ENCODE measurements at places on chromosomes 12 and 14.

DNA sequence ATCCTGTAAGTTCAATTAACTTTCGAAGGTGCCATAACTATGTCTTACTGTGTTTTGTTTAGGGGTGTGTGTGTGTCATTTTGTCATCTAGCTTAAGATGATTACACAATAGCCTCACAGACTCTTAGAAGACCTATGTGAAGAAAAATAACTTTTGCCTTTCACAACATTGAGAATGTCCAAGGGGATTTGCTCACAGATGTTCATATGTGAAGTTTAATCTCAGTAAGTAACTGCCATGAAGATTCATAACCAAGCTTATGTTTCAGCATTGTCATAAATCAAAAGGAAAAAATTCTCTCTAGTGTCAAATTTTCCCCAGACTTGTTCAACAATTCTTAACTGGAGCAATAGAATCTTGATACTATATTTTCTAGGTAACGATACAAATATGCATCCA lies 226.1 kb upstream of the PRKD1 start:
- no peak for DNase-seq

DNA sequence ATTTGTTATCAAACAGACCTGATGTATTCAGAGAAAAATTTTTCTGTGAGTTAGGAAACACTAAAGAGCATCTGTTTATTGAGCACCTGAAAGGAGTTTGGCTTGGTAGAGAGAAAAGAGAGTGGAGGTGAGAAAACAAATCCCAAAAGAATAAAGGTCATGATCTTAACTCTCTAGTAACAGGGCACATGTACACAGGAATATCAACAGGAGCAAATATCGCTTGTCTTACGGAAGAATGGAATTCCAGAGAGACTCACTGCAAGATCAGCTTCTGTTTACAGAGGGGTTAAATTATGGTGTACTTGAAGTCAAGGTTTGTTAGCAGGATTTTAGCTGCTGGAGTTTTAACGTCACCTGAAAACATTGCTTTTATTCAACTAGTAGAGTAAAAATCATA lies 78.8 kb downstream of the SPPL3 start:
- no peak for DNase-seq

DNA sequence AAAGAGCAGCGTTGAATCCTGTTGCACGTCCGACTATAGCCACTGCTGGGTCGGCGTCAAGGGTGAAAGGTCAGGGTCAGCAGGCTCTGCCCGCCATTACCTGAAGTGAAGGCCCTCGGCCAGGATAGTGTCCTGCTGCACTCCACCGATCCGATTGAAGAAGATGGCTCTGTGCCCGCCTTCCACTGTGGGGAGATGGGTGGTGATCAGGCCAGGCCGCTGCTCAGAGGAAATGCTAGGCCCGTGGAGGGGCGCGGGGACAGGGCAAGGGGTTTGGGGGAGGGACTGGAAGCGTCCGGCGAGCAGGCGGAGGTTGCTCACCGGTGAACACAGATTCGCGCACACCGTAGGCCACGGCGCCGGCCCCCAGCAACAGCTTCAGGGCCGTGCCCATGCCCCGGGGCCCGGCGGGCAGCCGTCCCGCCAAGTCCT lies 352 bp downstream of the PHB2 start:
- DNase-seq, result no peak

GRCh38 chr14:56199095-56199981 lies 81.1 kb downstream of the PELI2 start:
- no peak for DNase-seq

GRCh38 chr12:50390316-50390741 lies 6.1 kb downstream of the FAM186A start:
- DNase-seq, result no peak

DNA sequence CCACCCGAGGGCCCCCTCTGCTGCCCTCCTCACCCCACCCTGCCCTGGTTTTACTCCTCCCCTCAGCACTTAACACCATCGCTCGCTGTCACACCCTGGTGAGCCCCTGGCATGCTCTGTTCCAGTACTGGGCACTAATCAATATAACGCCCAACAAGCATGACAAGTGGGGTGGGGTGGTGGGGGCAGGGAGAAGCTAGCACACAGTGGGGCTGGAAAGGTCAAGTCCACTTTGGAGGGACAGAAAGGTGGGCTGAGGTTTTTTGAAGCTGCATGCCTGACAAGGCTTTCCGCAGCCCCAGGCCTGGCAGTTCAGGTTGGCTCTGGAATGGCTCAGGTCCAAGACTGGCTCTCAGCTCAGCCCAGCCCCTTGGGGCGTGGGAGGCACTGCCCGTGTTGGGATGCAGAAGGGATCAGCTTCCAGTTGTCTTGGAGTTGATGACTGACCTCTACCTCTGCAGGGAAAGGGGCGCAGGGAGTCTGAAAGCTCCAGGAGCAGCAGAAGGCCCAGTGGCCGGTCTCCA lies 34.1 kb downstream of the PLEKHG3 start:
- no peak for DNase-seq

GRCh38 chr14:74985028-74985310 lies 17.8 kb upstream of the EIF2B2 start:
- DNase-seq, result no peak

DNA sequence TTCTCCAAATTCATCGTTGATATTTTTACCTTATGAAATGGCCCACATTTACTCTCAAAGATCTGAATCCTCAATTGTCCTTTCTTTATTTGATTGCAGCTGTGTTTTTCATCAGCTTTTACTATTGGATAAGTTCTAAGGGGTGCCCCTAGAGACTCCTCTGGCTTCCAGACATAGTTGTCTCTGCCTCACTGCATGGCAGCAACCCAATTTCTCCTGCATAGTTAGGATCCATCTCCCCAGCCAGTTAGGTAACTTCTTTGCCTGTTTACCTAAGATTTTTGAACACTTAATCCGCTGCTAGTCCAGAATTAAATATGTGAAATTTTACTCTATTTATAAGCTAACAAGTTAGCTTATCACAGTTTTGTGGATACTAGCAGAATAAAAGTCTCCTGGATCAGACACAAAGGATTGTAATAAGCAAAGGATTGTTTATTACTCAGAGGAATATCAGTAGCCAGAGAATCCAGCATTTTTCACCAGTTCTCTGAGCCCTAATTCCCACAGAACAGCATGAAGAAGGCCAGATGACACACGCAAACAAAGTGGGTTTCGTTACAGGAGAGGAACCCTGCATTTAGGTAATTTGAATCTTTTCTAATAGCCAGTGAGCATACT lies 101.1 kb downstream of the BBS10 start:
- no peak for DNase-seq

DNA sequence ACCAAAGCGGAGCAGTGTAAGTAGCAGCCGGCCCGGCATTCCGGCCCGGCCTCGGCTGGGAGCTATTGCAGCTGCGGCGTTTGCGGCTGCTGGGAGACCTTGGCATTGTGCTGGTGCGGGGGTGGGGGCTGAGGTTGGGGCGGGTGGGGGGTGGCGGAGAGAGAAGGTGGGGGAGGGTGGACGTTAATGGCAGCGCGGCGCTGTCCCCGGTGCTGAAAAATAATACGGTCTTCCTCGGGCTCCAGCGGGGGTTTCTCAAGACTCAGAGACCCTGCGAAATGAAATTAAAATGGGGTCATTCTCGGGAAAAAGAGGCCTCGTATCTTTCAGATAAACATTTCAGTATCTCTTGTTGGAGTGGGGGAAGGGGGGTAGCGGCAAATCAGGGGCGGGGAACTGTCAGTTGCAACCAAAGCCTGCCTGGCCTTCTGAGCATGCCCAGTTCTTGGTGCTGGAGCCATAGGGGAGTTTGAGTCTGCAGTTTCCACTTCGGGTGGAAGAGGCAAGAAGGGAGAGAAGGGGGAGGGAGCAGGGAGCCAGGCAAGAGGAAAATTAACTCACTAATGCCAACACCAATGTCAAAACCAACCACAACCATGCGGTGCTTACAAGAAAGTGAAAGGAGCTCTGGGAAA lies 414 bp downstream of the UNC79 start:
- no peak for DNase-seq

- no peak for DNase-seq
These were observed 142.0 kb downstream of the LLPH start for GRCh38 chr12:65988596-65988995.

DNA sequence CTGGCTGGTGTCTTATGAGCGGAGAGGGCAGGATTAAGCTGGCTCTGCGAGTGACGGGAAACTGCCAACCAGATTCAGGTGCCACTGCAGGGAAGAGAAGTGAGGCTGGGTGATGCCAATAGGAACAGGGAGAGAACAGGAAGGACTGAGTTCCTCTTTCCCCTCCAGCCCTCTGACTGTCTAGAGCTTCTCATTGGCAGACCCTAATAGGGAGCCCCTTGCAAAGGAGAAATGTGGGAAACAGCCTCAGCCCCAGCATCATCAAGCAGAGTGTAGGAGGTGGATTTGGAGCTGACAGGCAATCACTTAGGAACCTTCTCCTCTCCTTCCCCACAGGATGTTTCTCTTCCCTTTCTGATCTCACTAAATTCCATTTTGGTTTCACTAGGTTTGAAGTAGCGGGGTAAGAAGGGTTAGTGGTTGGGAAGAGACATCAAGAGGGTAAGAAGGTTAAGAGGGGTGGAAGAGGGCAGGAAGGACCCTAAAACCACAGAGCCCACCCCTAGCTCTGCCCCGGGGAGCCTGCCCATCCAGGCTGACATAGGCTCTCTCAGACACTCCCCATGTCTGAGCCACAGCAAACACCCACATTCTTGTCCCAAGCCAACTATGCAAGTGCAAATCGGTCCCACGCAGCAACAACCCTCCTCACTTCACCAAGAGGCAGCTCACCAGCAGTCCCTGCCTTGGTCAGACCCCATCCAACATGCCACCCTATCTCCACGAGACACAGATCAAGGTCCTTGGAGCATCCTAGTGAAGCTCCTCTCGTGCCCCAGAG lies 111.1 kb downstream of the STAB2 start:
- no peak for DNase-seq

- no peak for DNase-seq
These were observed 16.0 kb upstream of the RACGAP1 start for GRCh38 chr12:50041062-50041860.

GRCh38 chr12:53764615-53765014 lies 12.8 kb upstream of the CISTR start:
- DNase-seq, result no peak

GRCh38 chr12:9367828-9368227 lies 159.6 kb upstream of the PZP start:
- DNase-seq, result no peak

- DNase-seq, result no peak
These were observed 7.5 kb upstream of the LHX5 start for GRCh38 chr12:113479216-113479589.

DNA sequence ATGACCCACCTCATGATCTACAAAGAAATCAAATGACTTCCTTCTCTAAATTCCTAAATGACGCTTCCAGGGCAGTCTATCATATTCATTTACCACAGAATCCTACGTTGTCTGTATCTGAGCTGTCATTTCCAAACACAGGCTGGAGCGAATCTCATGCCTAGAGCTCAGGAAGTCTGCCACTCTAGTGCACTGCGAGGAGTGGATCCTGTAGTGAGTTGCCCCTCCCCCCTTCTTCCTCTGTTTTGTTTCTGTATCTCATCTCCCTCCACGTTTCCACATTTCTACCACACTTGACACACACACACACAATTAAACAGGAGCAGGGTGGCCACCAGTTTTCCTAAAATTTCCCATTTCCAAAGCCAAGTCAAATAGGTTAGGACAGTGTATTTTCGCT lies 415.4 kb upstream of the PRICKLE1 start:
- no peak for DNase-seq

GRCh38 chr14:91364524-91365270 lies 52.9 kb downstream of the CCDC88C start:
- DNase-seq, result no peak

GRCh38 chr12:65608319-65608916 lies 215.9 kb upstream of the HMGA2 start:
- no peak for DNase-seq

DNA sequence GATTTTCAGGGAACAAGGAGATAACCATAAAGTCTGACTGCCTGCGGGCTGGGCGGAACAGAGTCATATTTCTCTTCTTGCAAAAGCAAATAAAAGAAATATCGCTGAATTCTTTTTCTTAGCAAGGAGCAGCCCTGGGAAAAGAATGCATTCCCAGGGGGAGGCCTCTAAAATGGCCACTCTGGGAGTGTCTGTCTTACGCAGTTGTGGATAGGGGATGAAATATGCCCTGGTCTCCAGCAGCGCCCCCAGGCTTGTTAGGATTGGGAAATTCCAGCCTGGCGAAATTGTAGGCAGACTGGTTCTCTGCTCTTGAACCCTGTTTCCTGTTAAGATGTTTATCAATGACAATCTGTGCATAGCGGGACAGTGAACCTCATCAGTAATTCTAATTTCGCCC lies 40.5 kb downstream of the PCNX1 start:
- DNase-seq, result no peak

- no peak for DNase-seq
These were observed 15.4 kb upstream of the AP4S1 start for GRCh38 chr14:31009836-31010574.

- no peak for DNase-seq
These were observed 5.4 kb downstream of the ITGB7 start for GRCh38 chr12:53201639-53202038.

DNA sequence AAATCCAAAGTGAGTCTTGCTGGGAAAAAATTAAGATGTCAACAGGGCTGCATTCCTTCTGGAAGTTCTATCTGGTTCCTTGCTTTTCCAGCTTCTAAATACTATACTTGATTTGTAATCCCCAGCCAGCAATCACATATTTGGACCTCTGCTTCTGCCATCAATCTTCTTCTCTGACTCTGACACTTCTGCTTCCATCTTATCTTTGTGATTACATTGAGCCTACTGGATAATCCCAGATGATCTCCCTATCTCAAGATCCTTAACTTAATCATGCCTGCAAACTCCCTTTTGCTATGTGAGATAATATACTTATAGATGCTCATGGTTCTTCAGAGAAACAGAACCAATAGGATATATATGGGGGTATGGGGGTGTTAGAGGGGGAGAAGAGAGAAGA lies 49.9 kb upstream of the ZDHHC17 start:
- no peak for DNase-seq

DNA sequence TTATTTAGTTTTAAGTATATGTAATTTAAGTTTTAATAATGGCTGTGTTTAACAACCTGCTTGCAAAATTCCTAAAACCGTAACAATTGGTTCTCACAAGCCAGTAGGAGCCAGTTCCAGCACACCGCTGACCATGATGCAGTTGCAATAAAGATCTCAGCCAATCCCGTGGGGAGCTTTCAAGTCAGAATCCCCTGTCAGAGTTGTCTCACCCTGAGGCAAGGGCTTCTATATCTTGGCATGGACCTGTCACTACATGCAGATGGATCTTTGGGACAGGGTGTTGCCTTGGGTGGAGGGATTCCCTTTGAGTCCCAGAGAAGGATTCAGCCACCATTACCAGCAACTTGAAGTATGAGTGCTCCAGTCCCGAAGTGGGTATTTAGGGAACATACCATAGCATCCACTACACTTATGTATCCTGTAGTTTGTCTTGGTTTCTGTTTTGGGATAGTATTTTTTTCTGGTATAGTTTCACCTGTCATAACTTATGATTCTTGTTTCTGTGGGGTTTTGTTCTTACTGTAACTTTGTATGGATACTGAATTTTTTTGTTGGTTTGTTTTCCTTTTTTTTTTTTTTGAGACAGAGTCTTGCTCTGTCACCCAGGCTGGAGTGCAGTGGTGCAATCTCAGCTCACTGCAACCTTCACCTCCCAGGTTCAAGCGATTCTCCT lies 30.1 kb upstream of the LIMA1 start:
- DNase-seq, result no peak

GRCh38 chr12:116931665-116932064 lies 20.9 kb downstream of the FBXW8 start:
- no peak for DNase-seq

- DNase-seq, result no peak
These were observed 579.0 kb downstream of the LRFN5 start for GRCh38 chr14:42185718-42186117.
